SW 1271 (cell line): ENCODE measurements at places on chromosomes 1 and 21.

- no peak for DNase-seq
Measured at GRCh38 chr21:32520875-32521735, 64.2 kb downstream of the TCP10L start.

- DNase-seq = no peak
Measured at GRCh38 chr1:26317146-26317545, 612 bp upstream of the CD52 start.

GRCh38 chr1:243568793-243569192 is 281.2 kb downstream of the AKT3 start:
- DNase-seq = no peak

GRCh38 chr21:42269386-42269785 is 45.8 kb downstream of the TFF3 start:
- no peak for DNase-seq

GRCh38 chr1:154994269-154994587 is 842 bp downstream of the LENEP start:
- DNase-seq = no peak

DNA sequence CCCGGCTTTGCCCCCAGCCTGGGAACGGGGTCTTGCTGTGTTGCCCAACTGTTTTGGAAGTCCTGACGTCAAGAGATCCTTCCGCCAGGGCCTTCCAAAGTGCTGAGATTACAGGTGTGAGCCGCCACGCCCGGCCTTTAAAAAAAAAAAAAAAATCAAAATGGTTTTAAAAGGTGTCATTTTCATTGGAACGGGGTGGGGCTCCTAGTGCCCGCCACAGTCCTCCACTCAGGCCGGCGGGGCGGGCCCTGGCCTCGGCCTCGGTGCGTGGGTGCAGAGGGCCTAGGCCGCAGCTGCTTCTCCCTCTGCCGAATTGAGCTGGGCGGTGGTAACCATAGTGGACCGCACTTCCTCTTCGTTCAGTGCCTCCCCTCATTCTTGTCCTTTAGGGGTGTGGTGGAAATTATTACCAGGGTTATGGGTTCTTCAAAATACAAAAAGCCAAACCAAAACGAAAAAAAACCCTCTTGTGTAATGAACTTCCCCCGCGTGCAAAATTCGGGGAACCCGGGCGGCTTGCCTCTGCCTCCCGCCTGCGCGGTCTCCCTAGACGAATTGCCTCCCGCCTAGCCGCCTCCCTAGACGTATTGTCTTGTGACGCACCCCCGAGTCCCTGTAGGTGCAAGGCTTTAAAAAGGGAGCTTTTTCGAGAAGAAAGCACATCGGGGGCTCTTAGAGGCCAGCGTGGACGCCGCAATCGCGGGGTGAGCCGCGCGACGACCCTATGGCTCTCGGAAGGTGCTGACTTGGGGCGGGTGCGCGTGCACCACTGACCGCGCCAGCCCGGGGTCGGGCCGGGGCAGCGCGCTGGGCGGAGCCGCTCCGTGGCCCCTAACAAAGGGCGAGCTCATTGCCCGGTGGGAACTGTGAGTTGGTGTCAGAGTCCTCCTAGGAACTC is 10.5 kb upstream of the SPEN start:
- no peak for DNase-seq

- DNase-seq = no peak
Measured at GRCh38 chr1:14552246-14552965, 46.1 kb upstream of the KAZN start.

GRCh38 chr1:100971021-100971420 is 54.6 kb downstream of the DPH5 start:
- no peak for DNase-seq

DNA sequence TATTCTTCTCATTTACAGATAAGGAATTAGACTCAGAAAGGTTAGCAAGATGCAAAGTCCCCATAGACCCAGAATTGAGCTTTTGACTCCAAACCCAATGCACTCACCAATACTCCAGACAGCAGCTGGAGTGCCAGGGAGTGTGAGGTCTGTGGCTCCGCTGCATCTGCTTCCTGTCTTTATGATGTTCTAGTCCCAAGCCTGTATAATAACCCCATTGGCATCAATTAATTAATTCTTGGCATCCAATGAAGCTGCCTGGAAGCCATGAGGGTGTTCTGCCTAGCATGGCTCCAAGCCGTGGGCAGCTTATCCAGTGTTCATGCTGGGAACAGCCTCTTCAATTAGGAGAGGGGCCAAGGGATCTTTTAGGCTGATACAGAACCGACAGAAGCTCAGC is 188.7 kb downstream of the GIPC2 start:
- no peak for DNase-seq
